NCI-H2081 treated with DMSO at 0.1 percent for 48 hours (cell line): ENCODE measurements at places on chromosomes 2 and 18.

DNA sequence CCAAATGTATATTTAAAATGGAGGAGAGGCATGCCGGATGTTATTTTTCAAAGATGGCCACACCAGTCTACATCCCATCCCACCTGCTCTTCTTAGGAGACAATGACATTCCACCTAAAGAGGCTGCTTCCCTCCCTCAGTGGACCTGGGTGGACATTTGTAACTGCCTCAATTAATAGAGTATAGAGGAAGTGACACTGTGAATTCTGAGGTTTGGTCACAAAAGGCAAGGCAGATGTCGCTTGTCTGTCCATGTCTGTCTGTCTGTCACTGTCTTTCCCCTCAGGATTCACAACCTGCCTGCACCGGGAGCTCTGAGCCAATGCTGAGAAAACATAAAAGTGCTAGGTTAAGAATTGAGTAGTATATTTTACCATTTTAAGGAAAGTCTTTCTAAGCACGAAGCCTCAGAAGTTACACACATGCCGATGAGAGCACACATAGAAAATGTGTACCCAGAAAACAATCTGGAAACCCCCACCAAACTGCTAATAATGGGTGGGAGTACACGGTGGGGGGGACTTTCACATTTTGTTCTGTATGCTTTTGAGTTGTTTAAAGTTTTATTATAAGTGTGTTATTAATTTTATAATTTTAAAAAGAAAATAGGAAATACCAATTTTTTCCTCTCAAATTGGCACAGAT lies 21.0 kb downstream of the MIB1 start:
- no peak for DNase-seq

DNA sequence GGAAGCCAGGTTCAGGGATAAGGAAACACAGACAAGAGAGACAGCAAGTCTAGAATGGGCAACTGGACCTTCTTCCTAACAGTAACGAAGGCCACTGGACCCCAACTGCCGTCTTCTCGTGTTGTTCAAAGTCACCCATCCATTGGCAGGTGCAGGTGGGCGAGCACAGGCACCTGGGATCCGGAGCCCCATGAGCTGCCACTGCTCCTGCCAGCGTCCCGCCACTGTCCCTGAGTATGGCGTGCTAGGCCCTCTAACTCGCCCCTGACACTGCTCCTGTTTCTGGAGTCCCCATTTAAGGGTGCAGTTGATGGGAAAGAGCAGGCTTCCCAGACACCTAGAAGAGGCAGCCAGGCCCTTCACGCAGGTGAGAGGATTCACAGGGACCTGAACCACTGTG lies 48.0 kb downstream of the NDUFA10 start:
- DNase-seq, result no peak

- no peak for DNase-seq
These were observed 94.1 kb downstream of the RTN4 start for GRCh38 chr2:54956111-54956627.

- DNase-seq, result no peak
These were observed 36.7 kb downstream of the EPAS1 start for GRCh38 chr2:46333912-46334311.
